Kidney (tissue), 22 donors: ENCODE measurements at places on chromosomes 5 and 9.

- DNase-seq = no peak
Measured at GRCh38 chr5:98354922-98355321, 418.5 kb upstream of the RGMB start.

DNA sequence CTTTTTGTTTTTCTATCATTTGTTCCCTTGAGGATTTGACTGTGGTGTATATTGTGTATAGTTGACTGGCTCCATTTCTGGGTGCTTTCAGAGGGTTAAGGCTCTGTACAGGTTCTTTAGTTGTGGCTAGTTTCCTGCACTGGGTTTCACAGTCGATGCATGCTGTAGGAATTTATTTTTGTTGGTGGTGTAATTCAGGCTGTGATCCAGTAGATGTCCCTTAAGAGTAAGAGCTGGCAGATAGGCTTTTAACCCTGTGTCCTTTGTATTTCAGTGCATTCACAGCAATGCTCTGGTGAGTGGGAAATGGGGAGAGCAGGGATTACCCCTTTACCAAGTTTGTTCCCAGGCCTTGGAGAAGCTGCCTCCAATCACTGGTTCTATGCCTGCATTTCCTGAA, 112.9 kb downstream of the SPATA31D1 start:
- DNase-seq = no peak

DNA sequence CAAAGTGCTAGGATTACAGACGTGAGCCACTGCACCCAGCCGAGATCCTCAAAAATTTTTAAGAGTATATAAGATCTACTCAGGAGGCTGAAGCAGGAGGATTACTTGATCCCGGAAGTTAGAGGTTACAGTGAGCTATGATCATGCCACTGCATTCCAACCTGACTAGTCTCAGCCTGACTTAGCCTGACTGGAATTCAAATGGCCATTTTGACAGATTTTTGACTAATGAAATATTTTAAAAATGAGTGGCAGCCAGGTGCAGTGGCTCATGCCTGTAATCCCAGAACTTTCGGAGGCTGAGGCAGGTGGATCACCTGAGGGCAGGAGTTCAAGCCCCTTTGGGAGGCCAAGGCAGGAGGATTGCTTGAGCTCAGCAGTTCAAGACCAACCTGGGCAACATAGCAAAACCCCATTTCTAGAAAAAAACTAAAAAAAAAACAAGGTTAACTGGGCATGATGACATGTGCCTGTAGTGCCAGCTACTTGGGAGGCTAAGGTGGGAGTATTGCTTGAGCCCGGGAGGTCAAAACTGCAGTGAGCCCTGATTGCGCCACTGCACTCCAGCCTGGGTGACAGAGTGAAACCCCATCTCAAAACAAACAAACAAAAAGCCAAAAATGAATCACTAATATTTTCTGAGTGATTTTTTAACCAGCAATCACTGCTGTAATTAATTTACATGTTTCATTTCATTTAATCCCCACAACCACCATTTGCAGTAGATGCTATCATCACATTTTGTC, 16.6 kb downstream of the ATOX1 start:
- no peak for DNase-seq

- DNase-seq = no peak
Measured at GRCh38 chr9:111298111-111298510, 31.9 kb downstream of the OR2K2 start.

- DNase-seq = no peak
Measured at GRCh38 chr5:133373121-133373870, 239.0 kb downstream of the FSTL4 start.

- no peak for DNase-seq
Measured at GRCh38 chr5:160742446-160742845, 109.6 kb downstream of the ATP10B start.

- no peak for DNase-seq
Measured at GRCh38 chr5:153775923-153776322, 262.8 kb downstream of the FAM114A2 start.

GRCh38 chr5:9128136-9128535, 417.7 kb downstream of the SEMA5A start:
- DNase-seq = no peak

GRCh38 chr9:23821375-23822181, 4.5 kb downstream of the ELAVL2 start:
- peak; percentile 85 for DNase-seq

DNA sequence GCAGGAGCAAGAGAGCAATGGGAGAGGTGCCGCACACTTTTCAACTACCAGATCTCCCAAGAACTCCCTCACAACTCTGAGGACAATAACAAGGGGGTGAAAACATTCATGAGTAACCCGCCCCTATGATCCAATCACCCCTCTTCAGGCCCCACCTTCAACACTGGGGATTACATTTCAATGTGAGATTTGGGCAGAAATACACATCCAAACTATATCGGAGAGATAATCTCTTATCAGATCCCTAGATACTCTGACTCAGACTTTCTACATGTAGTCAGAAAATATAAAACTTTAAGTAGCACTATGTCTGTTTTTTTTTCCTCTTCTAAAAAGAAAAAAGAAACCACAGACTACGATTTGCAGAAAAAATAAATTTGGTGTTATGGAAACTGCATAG, 1595.9 kb upstream of the NUDT12 start:
- no peak for DNase-seq

DNA sequence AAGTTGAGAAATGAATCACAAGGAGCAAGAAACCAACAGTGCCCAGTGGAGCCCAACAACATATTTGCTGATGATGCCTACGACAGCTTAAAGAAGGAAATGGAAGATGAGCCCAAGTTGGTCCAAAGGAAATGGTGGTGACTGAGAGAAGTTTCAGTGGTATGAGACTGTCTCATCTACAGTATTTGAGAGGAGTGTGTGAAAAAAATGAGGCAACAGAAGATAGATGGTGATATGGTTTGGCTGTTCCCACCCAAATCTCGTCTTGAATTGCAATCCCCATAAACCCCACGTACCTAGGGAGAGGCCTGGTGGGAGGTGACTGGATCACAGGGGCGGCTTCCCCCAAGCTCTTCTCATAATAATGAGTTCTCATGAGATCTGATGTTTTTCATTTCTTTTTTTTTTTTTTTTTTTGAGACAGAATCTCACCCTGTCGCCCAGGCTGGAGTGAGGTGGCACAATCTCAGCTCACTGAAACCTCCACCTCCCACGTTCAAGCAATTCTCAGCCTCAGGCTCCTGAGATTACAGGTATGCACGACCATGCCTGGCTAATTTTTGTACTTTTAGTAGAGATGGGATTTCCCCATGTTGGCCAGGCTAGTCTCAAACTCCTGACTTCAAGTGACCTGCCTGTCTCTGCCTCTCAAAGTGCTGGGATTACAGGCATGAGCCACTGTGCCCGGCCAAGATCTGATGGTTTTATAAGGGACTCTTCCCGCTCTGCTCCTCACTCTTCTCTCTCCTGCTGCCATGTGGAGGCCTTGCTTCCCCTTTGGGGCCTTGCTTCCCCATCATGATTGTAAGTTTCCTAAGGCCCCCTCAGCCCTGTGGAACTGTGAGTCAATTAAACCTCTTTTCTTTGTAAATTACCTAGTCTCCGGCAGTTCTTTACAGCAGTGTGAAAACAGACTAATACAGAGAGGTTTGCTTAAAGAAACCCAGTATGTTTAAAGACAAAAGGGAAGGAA, 30.2 kb downstream of the EFCAB9 start:
- no peak for DNase-seq

DNA sequence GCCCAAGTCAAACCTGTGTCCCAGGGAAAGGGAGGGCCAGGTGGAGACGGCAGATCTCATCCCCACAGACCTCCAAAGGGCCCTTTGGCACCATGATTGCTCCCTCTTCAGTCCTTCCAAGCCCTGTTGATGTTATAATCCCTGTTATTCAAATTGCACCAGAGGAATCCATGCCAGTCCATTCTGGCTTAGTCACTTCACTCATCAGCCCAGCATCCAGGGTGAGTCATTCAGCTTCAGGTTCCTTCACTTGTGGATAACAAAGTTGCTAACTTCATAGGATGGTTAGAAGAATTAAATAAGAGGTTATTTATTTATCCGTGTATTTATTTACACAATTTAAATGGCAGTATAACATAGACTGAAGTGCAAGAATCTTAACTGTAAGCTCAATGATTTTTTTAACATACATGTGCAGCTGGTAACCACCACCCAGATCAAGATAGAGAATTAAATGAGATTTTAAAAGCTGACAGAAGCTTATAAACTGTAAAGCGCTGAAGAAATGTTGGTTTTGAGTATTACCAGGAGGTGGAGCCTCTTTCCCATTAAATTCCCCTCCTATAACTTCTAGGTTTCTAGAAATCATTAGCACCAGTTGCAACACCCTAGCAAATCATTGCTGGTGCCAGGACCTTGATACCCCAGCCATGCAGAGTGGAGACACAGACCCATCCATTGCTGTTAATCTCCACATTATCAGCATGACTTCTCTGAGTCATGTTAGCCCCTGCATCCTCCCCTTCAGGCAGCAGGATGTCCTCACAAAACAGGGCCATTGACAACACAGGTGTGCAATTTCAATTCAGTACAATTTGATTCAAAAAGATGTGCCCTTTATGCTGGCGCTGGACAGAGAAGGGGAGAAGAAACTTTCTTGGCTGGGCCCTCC, 77.4 kb downstream of the SEC61B start:
- no peak for DNase-seq

GRCh38 chr5:56950626-56951125, 1.2 kb downstream of the MIER3 start:
- peak; percentile 74 for DNase-seq

DNA sequence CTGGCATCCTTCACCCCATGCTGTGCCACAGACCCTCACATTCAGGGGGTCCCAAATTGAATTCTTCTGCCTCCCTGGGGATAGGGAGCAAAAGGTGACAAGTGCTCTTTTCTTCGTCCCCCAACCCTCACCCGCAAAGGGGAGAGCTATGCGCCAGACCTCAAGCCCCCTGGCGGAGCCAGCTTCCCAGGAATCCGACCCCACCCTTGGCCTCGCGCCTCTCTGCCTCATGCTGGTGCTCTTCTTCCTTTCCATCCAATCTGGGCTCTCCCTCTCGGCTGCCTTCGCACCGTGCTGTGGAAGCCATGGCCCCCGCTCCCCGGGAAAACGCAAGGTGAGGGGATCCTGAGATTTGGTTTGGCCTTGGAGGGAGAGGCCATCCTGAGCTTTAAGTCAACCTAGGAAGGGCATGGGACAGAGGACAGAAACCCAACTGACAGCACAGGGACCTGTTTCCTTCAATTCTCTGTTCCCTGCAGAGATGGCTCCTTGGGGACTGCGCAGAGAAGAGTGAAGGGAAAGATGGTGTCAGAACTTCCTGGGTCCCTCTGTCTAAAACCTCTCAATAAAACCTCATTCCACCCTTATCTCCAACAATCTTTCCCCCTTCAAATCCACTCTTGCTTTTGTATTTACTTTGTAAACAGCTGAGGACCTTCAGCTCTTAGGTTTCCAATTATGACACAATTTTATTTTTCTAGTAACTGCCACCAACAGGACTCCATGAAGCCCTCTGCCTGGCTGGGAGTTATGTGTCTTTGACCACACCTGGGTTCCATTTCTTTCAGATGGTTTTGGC, 36.3 kb upstream of the CRB2 start:
- DNase-seq = no peak

- DNase-seq = no peak
Measured at GRCh38 chr5:78235289-78235688, 59.2 kb downstream of the AP3B1 start.
